SIG-M5 (cell line): ENCODE measurements at places on chromosomes 2 and 18.
A peak's percentile ranks its signal among the peaks of the same experiment; 100 is the strongest.

GRCh38 chr2:212644195-212644837 is 105.7 kb upstream of the ERBB4 start:
- no peak for DNase-seq

DNA sequence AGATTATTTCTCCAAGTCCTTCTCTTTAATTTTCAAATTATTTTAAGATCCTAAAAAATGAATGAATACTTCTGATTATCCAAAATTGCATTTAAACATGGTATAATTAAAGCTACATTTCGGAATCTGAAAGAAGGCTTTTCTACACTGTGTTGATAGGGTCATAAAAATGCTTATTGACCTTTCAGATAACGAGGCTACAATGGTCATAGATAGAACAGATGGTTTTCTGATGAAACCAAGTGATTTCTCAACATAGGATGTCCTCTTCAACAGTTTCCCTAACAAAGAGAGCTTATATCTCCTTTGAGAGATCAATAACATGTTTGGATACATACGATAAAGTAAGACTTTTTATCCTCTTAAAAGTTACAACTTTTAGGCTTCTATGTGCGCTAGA is 201.1 kb downstream of the PTH2R start:
- DNase-seq = no peak

- DNase-seq = no peak
These were observed at the start of gene SCG2 for GRCh38 chr2:223601932-223602666. Gene SCG2, minus strand, starts transcription at chr2:223602361. Its CDS starts 3,079 bp downstream, at chr2:223599282.

DNA sequence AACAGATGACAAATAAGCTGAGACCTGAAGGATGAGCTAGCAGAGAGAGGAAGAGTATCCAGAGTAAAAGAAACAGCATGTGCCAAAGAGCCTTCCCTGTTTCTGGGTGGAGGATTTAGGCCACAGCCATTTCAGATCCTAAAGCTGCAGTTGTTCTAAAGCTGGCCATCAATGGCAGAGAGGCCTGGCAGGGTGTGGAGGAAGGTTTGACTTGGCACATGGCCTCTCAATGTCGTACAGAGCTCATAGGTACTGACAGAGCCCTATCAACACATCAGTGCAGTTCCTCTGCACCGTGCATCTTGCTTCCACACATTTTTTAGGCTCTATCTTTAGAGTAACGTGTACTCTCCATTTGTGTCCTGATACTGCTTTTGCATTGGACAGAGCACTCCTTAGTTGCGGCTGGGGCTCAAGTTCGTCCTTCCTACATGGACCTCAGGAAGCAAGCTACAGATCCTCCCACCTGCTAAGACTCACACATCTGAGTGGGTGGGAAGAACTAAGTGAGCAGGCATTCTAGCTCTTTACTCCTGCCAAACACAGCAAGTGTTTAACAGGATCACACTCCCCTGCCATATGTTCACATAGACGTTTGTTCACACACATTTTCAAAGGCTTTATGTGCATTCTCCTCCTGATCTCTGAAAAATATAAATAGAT is 3.0 kb upstream of the CHMP3 start:
- no peak for DNase-seq

GRCh38 chr2:196239622-196240587 is 68.5 kb upstream of the STK17B start:
- DNase-seq = peak; percentile 96

DNA sequence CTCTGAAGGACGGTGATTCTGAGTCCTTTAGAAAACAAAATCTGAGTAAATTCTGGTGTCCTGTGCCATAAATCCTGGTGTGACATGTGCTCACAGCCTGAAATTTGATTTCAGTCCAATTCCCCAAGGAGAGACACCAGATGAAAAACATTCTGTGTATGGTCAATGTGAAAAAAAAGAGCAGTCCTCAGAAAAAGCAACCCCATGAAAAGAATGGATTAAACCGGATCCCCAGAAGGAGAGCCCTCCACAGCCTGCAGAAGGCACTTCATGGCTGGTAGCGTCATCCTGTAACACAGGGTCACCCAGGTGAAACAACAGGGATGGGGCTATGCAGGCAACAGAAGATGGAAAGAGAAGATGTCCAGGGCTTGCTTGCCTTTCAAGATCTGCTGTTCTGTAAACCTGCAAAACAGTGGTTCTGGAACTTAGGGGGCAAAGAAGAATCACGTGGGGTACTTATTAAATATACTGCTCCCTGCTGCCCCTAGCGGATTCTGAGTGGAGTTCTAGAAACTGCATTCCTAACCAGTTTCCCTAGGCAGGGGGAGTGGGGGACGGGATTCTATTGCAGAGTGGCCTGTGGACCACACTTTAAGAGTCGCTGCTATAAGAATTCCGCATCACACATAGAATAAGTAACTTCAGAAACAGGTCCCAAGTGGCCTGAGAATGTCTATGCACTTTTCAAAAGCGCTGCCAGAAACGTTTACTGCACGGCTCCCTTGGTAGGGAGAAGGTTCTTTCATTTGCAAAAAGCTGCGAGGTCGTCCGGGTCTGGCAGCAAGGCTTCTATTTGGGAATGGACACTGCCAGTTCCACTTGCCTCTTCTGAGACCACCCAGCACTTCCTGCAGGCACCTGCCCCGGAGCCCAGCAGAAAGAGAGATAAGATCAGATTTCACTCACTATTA is 118.9 kb upstream of the ARL5A start:
- DNase-seq = no peak

DNA sequence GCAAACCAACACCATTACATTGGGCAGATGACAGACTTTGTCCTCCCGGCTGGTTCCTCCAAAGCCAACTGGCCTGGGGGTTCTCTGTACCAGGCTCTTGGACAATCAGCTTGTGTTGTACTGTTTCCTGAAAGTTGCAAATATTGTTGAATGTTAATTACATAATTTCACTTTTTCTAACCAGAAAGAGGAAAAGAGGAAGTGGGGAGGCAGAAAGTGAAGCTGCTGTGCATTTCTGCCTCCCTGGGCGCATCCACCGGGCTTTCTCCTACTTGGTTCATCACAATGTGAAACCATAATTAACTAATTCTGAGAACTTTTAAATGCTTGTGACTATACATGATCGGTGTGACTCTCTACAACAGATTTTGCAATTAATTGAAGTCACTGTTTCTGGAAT is 10.1 kb downstream of the TWIST2 start:
- no peak for DNase-seq

GRCh38 chr18:49359732-49360444 is 100.6 kb downstream of the DYM start:
- no peak for DNase-seq

DNA sequence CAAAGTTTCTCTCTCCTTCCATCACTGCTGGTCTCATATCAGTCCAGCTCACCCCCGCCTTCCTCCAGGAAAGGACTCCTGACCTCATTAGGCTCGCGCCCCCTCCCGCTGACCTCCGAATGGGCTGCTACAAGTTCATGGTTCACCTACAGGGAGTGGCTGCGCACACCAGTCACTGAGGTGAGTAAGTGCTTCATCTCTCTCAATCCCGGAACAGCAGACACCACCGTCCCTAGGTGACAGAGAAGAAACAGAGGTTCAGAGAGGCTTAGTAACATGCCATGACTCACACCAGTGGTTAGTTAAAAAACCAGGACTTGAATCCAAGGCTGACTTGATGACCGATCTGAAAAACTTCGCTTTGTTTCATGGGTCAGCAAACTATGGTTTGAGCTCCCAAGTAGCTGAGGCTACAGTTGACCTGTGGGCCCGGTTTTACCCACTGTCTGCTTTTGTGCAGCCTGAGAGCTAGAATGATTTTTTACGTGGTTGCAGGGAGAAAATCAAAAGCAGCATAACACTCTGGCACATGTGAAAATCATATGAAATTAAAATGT is 42.0 kb downstream of the ZFP36L2 start:
- DNase-seq = no peak

GRCh38 chr2:42876326-42876751 is 84.0 kb upstream of the HAAO start:
- DNase-seq = no peak

DNA sequence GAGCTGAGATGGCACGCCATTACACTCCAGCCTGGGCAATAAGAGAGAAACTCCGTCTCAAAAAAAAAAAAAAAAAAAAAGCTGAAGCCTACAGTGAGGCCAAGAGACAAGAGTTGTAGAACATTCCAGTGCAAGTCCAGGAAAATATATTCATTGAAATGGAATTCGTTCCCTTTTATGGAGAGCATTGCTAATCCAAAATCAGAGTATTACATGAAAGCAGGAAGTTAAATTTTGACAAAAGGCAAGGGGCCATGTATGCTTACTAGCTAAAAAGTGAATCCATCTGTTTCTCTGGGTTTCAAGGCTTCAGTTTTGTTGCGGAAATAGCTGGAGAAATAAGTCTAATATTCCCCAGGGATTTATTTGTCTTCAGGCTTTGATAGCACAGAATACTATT is 471.7 kb downstream of the THSD7B start:
- DNase-seq = no peak

- no peak for DNase-seq
These were observed 10.3 kb upstream of the NT5C1B start for GRCh38 chr2:18599509-18600254.

DNA sequence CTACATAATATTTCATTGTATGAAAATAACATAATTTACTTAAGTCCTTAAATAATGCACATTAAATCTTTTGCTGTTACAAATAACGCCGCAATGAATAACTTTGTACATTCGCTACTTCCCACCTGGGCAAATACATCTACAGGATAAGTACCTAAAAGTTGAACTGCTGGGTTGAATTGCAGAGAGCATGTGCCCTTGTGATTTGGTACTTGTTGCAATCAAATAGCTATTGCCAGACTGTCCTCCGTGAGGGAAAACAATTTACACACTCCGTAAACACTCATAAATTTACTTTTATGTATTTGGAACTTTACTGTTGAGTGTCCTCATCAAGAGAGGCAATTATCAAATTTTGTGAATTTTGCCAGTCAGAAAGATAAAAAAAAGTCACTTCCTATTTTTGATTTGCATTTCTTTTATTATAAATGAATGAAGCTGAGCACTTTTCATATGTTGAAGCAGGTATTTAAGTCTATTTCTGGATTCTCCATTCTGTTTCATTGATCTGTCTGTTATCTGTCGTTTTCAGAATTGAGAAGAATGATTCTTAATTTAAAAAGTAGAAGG is 140.8 kb upstream of the SERTAD2 start:
- DNase-seq = no peak

DNA sequence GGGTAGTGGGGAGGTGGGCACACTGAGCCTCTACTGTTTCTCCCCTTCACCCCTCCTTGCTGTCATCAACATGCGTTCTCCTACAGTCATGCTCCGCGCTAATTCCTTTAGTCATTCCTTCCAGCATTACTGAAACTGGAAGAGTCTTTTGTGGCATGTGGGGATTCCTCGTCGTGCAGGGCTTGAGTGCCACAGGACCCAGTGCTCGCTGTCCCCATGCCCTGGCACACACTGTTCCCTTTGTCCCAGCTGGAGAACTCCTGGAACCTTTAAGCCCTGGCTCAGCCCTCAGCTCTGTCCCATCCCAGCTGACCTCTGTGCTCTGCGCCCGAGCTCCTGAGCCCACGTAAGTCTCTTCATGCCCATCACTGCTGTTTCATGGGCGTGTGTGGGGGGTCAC is 42.1 kb downstream of the ODC1 start:
- no peak for DNase-seq

GRCh38 chr2:24021122-24021998 is 11.5 kb downstream of the MFSD2B start:
- DNase-seq = no peak

DNA sequence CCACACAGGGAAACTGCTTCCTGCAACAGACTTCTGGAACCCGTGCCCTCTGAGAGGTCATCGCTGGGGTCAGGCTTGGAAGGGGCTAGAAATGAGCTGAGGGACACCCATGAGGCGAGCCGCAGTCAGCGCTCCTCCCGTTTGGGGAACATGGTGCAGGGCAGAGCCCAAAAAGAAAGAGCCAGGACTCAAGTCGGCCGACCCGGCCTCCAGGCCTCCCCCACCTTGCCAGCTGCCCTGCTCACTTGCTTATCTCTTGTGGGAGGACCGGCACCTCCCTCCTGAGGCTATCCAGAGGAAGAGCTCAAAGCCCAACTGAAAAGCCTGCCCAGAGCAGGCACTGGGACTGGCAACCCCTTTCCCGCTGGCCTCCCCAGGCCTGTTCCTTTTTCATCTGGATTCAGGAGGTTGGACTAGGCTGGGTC is 43.6 kb downstream of the SCTR start:
- DNase-seq = no peak

- DNase-seq = no peak
These were observed 111.3 kb downstream of the PLCL1 start for GRCh38 chr2:197915548-197916265.

DNA sequence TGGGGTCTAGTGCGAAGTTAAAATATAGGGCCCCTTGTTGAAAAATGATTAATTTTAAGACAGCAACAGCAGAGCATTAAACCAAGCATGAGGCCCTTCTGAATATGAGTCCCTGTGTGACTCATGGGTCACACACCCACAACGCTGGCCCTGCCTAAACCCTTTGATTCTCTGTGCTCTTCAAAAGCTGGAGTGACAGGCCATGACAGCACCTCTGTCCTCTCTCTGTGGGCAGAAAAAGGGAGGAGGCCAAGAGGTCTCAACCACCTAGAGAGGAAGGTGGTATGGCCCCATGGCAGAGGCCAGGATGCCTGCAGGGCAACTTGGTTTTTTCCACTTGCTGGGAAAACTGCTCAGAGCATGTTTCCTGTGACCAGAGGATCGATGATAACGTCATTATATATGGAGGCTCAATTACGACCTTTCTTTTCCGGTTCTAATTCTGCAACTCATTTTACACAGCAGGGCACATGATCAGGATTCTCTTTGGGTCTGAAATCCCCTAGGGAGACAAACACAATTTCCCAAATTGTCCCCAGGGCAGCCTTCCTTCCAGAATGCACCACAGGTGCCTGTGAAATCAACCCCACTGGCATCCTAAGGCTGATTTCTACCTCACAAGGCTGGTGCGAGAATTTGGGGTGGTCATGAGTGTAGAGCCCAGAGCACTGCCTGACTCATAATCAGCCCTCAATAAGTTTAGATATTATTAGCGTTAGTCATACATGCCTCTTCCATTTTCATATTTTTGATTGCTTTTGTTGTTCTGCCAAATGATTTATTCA is 102.0 kb upstream of the PPP1CB start:
- no peak for DNase-seq

- DNase-seq = no peak
These were observed 27.5 kb upstream of the SUCLG1 start for GRCh38 chr2:84486441-84487115.

GRCh38 chr2:9673914-9674481 is 43.2 kb upstream of the YWHAQ start:
- DNase-seq = no peak

GRCh38 chr2:230956827-230957755 is 32.0 kb upstream of the GPR55 start:
- no peak for DNase-seq

GRCh38 chr2:146873646-146874259 is 971.1 kb upstream of the ACVR2A start:
- DNase-seq = no peak

GRCh38 chr18:44842588-44843412 is 162.1 kb downstream of the SETBP1 start:
- no peak for DNase-seq
